ENCODE measurements at places on chromosomes 16 and 17.

- DNase-seq: no peak
Observed at GRCh38 chr17:3582915-3583314, 25.3 kb upstream of the TRPV3 start.

GRCh38 chr17:73921306-73921705, 277.1 kb upstream of the SDK2 start:
- no peak for DNase-seq

DNA sequence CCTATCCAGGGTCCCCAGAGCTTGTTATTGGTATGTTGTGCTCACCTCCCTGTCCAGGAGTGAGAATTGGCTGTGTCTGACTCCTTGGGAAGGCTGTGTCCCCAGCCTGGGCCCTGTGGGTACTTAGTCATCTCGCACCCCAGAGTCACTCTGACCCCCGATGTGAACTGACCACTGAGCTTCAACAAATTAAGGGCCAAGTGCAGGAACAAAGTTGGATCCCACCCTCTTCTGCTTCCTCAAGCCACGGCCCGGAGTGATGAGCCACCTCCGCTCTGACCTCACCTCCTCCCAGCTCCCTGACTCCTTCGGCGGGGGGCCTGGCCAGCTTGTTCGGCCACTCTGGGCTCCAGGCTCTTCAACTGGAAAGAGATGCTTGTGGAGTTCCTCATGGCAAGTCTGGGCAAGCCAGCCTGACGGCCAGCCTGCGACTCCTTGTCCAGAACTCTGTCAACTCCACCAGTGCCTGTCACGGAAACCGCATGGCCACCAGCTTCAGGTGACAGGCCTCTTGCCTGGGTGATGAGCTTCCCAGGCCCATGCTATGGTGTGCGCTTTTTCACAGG, 22.3 kb upstream of the MPRIP start:
- DNase-seq: no peak

- no peak for DNase-seq
Observed at GRCh38 chr16:66846266-66846665, 2.1 kb downstream of the CA7 start.

GRCh38 chr17:18315562-18315922, 449 bp downstream of the SMCR8 start:
- DNase-seq: no peak

DNA sequence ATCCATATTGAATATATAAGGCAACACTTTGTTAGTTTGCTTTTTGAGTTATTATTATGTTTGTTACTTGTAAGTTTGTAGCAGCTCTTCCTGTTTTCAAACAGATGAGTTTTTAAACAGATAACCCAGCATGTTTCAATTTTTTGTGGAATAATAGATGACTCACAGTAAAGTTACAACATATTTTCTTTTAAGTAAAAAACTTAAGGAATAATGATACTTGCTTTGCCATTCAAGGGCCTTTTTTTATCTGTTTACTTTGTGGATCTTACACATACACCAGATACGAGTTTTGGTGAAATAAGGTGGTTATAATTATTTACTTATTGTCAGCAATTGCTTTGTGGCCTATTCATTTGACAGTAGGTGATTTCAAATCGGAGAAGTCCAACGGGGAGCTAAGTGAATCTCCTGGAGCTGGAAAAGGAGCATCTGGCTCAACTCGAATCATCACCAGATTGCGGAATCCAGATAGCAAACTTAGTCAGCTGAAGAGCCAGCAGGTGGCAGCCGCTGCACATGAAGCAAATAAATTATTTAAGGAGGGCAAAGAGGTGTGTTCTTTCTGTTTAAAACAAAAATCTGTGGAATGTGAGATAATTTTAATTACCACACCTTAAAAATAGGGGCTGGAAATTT, 66.3 kb downstream of the BPTF start:
- no peak for DNase-seq

GRCh38 chr17:10170233-10170632, 28.2 kb downstream of the GAS7 start:
- no peak for DNase-seq

DNA sequence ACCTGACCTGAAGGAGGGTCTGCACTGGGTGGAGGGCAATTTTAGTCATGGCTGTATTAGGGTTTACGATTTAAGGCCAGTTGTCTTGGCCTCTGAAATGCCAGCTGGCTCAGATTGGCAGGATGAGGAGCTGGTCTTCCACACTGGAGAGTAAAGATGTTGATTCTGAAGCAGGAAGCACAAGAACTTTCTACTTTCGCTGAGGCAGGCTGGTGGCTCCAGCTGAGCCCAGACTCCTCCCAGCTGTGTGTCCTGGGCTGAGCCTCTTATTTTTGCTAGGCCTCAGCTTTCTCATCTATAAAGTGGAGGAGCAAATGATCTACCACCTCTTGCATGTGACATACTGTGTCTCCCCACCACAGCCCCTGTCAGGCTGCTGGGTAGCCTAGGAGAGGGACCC, 74.4 kb downstream of the MRM1 start:
- no peak for DNase-seq

GRCh38 chr16:73185737-73186136, 137.8 kb upstream of the ZFHX3 start:
- DNase-seq: no peak

GRCh38 chr16:65523283-65523944, 401.6 kb upstream of the CDH11 start:
- no peak for DNase-seq

DNA sequence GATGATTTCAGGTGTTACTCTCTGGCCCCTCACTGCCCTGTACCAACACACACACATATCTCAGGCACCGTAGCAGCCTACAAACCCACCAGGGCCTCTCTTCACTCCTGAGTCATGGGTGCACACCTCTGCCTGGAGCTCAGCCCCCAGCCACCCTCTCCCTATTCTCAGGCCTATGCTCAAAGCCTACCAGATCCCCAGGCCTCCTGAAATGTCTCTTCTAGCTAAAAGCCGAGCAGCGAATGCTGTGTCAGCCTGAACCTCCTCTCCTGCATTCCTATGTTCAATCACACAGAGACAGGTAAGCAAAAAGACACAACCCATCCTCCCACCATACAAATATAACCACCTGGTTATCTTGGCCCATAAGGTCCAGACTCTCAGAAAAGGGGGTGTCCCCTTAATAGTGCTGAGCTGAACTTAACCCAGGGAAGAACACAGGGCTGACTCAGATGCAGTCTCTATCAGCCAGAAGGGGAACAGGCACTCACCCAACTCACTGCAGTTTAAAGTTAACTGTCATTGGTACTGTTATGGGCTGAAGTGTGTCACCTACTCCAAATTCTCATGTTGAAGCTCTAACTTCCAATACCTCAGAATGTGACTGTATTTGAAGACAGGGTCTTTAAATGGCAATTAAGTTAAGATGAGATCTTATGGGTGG, 62.0 kb upstream of the TEKT3 start:
- DNase-seq: no peak

DNA sequence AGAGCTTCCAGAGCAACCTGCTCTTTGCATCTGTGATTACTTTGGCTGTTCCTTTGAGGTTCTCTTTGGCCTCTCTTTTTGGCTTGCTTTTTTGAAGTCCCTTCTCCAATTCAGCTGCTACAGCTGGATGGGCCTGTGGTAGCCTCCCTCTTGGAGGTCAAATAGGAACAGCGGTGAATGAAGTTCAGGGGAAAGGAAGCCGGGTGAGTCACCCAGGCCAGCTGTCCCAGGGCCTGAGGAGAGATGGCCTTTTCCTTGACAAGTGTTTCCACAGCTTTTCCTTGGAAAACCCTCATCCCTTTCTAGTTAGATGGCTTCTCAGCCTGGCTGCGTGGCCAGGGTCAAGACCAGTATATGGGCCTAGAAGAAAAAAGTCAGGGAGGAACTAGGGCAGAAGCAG, 103.1 kb downstream of the STX8 start:
- DNase-seq: no peak

DNA sequence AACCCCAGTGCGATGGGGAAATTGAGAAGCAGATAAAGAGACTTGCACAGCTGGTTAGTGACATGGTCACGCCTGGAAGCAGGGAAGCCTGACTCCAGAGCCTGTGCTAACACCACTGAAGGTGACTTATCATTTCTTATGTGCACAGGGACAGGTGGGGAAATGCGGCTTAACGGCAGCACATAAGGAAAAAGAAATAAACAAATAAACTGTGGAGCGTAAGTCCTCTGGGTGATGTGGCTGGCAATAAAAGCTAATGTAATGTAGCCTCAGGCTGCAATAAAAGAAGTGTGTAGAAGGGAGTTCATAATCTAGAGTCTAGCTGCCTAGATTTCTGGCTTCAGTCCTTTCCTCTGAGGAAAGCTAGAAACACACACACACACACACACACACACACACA, 10.6 kb downstream of the CDH11 start:
- DNase-seq: no peak

DNA sequence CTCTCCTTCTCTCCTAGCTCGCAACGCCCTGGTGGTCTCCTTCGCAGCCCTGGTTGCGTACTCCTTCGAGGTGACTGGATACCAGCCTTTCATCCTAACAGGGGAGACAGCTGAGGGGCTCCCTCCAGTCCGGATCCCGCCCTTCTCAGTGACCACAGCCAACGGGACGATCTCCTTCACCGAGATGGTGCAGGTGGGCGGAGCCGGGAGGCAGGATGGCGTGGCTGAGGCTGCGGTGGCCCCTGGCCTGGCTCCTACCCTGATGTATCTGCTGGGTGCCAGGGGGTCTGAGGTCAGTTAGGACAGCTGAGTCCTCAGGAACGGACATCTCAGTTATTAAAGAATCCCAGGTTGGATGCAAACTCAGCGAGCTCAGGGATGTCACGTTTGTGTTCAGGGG, 16.7 kb downstream of the SLC26A11 start:
- DNase-seq: no peak

DNA sequence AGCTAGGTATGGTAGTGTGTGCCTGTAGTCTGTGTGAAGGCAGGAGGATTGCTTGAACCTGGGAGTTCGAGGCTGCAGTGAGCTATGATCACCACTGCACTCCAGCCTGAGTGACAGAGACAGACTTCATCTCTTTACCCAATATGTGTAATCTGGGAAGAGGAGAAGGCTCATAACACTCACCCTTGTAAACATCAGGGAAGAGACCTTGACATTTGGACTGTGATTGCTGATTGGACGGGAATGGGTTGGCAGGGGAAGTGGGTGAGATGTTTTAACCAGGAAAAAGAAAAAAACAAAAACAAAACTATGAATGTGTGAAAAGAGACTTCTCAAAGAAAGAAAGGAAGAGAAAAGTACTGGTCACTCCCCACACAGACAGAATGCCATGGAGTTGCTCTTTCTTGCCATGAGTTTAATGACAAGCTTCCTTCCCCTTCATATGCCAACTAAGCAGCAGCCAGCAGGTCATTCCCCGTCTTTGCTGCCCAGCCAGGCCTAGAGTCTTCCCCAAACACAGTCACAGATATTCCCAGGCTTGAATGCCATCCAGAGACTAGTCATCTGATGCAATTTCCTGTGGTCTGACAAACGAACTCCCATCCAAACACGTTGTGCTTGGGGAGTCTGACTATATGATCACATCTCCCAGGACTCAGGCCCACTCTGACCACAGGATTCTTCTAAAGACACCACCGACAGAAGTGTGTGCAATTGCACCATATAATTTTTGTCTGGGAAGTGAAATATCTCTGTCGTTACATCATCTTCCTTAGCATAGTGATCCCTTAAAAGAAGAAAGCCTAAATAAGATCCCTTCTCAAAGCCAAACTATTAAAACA, 3.6 kb upstream of the XAF1 start:
- DNase-seq: no peak

DNA sequence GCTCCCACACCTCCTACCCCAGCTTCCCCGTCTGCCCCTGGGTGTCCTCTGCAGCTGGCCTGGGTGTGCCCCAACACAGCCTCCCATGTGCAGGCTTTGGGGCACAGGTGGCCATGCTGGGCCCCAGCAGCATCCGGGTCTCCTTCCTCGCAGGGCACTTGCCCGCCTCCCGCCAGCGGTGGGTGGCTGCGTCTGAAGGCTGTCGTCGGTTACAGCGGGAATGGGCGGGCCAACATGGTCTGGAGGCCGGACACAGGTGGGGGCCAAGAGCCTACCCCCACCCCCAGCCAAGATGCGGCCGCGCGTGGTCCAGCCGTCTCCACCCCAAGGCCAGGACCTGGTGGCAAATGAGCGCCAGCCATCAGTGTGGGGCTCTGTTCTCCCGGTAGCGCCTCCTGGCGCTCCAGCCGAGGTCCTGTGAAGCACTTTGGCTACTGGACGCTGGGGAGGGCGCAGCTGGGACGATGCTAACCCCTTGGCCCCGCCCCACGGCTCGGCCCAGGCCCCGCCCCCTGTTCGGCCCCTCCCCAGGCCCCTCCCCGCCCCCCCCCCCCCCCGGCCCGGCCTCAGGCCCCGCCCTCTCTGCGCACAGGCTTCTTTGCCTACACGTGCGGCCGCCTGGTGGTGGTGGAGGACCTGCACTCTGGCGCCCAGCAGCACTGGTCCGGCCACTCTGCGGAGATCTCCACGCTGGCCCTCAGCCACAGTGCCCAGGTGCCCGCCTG, 7.3 kb upstream of the RHOT2 start:
- DNase-seq: no peak

GRCh38 chr16:80982646-80983045, 24.0 kb downstream of the CMC2 start:
- DNase-seq: no peak

- no peak for DNase-seq
Observed at GRCh38 chr16:27917949-27918348, 145.6 kb downstream of the GSG1L start.

DNA sequence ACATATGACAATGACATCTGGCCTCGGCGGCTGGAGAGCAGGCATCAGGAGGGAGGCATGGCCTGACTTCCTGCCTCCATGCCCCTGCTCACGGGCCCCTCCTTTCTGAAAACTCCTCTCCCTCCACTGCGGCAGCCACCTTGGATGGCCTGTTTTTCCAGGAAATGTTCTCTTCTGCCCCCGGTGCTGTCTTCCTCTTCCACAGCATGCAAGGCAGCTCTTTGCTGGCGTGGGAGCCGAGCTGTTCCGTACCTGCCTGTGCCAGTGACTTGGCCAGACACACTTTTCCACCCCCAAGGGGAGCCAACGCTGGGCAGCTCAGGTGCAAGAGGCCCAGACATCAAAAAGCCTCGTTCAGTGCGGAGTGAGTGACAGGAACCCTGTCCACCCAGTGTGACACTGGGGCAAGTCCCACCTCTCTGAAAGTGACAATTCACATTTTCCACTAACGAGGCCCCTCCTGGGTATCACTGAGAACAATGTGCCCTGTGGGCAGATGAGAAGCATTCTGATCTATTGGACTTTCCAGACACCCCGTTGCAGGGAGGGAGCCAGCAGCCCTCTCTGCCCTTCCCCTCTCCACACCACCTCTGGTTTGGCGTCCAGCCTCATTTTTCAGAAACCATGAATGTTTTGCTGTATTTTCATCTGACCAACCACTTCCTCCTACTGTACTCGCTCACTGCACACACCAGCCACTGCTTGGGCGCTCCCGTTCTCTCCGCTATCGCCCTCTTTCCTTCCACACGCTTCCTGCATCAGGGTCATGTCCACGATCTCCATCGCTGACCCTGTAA, 31.2 kb downstream of the NSMCE1 start:
- DNase-seq: no peak

- no peak for DNase-seq
Observed at GRCh38 chr17:47427985-47428384, 102.9 kb upstream of the NPEPPS start.
